NCI-H2107 (cell line): ENCODE measurements at places on chromosomes 2 and 18.

DNA sequence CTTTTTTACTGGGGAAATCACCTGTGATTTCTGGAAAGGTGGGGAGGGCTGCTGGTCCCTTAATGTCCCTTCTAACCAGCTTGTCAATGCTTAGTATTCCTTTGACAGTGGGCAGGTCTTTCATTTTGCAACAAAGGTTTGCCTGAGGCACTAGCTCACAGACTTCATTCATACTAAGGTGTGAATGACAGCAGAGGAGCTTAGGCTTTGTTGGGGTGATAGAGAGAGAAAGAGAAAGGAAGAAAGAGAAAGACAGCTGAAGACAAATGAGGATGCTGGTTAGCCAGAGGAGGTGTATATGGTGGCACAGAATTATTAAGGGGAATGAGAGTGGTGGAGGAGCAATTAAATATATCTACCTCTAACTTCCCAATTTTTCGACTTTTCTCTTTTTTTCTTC, 28.9 kb upstream of the GTF2A1L start:
- DNase-seq, result no peak

DNA sequence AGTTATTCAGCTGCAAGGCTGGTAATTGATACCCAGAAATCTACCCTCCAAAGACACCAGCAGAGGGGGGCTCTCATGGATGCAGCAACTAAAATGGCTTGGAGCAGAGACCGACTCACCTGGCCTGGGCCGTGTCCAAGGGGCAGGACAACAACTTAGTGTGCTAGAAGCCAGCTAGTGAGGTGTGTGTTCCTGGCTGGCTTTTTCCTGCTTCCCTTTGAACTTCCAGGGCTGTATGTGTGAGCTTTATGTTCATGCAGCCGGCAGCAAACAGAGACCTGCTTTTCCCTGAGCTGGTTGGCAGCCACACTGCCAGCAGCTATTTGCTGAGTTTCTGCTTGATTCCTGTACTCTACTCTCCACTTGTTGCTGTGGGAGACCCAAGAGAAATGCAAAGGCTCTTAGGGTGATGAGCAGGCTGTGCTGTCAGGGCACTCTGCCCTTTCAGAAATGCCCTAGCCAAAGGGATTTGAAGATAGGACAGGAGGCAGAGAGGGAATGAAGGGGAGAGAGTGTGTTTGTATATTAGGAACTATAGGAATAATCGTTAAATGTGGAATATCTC, 23.7 kb upstream of the GRP start:
- DNase-seq, result no peak

- DNase-seq, result no peak
Measured at GRCh38 chr2:226338825-226339224, 460.8 kb downstream of the IRS1 start.

DNA sequence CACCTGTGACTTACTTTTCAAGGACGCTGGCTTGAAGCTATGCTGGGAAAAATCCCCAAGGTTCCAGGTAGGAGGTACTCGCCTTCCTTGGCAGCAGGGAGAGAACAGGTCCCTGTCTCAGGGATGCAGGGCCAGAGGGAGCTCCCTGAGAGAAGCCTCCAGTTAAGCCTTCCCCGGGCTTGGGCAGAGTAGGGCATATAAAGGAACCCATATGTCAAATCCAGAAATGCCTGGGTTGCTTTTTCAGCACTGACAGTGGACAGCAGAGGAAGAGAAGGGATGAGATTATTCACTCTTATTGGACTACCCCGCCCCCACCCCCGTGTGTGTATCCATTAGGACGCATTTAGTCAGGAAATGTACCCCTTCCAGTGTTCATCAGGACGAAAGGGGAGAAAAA, 89.3 kb upstream of the TEX51 start:
- no peak for DNase-seq

DNA sequence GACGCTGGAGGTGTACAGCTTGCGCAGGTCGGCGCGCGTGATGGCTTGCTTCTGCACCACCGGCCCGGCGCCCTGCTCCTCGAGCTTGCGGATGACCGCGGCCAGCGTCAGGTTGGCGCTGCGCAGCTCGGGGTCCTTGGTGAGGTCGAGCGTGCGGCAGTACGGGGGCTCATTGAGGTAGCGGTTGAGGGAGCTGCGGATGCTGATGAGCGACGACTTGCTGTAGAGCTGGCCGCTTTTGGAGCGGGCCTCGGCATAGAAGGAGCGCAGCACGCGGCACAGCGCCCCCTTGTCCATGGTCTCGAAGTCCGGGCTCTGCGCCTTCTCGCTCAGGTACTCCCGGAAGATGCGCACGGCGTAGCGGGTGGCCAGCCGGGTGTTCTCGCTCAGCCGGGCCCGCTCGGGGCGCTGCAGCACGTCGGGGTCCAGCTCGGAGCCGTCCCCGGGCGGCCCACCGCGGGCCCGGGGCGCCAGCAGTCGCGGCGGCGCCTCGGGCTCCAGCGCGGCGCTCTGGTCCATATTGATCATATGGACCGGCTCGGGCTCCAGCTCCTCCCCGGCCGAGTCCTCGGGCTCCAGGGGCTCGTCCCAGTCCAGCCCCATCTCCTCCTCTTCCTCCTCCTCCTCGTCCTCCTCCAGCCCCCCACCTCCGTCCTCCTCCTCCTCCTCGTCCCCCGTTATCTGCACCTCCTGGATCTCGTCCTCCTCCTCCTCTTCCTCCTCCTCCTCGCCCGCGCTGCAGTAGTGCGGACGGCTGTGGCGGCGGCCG, 523 bp downstream of the KCTD1 start:
- DNase-seq, result no peak
